ENCODE measurements at places on chromosomes 3 and 15. TPM values are rescaled to one million over a fixed set of nuclear protein-coding genes. Genes with fewer than 3 reads are reported as not detected.

Gene ALG1L2
- total RNA-seq: not detected

Gene CACNA2D2
- total RNA-seq: 1.2 TPM

Gene TMEM207
- total RNA-seq: not detected

Gene GP9
- not detected for total RNA-seq

Gene CLRN1
- total RNA-seq: not detected

Gene ADPGK
- total RNA-seq: 16.2 TPM

Gene SERPINI2
- not detected for total RNA-seq

Gene NTRK3
- 1.7 TPM for total RNA-seq

Gene PHLDB2
- 280 TPM for total RNA-seq

Gene GPR62
- total RNA-seq: not detected

Gene SLC12A1
- not detected for total RNA-seq

Gene TAGLN3
- 1.7 TPM for total RNA-seq

Gene TMEM158
- 1.2 TPM for total RNA-seq

Gene ATP13A5
- not detected for total RNA-seq

Gene TMCO5A
- total RNA-seq: not detected

Gene MESD
- total RNA-seq: 19.8 TPM

Gene AGTR1
- 1.2 TPM for total RNA-seq

Gene GOLGA8T
- 0.31 TPM for total RNA-seq

Measured in heart left ventricle (tissue), 16 donors.